ENCODE measurements at places on chromosomes 1 and 21.
A peak's percentile ranks its signal among the peaks of the same experiment; 100 is the strongest.

GRCh38 chr1:172398970-172399755, 21.3 kb upstream of the C1orf105 start:
- peak; percentile 36 for DNase-seq

GRCh38 chr1:76901158-76901767, 34.0 kb downstream of the ST6GALNAC5 start:
- no peak for DNase-seq

DNA sequence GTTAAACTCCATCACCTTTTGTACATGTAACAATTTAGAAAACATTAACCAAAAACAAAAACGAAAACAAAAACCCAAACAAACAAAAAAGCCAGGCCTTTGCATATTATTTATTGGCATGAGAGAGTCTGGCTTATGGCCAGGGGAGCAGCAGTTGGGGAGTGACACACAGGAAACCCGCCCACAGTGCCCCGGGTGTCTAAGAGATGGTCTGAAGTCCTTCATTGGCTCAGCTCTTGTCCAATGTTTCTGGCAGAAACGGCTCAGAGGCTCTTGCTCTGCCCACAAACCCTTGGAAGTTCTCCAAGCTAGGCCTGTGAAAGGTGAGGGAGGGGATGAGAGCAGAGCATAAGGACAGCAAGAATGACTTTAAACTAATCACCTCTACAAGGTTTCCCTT, 131.5 kb downstream of the CNIH3 start:
- no peak for DNase-seq

DNA sequence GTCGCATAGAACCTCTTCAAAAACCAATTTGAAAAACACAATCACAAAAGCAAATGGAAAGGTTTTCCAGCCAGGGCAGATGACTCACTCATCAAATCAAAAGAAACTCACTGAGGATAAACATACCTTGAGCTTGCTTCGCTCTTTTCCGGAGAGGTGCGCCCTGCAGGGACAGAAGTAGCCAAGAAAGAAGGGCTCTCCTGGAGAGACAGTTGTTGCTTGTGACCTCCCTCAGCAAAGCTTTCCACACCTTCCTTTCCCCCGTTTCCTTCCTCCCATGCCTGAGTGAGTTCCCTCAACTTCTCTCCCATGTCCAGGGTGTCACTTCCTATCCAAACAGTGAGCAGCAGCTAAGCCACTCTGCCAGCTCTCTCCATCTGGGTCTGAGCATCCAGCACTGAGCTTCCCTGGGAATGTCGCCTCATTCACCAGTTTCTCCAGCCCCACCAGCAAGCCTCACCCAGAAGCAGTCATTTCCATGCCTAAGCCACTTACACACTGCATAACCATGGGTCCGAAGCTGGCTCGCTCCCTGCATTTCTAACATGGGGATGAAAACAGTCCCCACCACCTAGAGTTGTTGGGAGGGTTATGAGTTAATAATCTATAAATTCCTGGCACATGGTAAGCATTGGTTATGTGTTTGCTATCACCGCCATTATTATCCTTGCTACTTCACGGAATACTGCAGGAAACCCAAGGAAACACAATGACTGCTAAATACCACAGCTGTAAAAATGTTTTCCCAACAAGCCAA, 75.0 kb downstream of the PTPN14 start:
- no peak for DNase-seq

GRCh38 chr1:155127105-155127966, at the start of gene EFNA1:
Gene EFNA1, plus strand, starts transcription at chr1:155127876. Its CDS starts 102 bp downstream, at chr1:155127978.
- DNase-seq, result peak; percentile 46

DNA sequence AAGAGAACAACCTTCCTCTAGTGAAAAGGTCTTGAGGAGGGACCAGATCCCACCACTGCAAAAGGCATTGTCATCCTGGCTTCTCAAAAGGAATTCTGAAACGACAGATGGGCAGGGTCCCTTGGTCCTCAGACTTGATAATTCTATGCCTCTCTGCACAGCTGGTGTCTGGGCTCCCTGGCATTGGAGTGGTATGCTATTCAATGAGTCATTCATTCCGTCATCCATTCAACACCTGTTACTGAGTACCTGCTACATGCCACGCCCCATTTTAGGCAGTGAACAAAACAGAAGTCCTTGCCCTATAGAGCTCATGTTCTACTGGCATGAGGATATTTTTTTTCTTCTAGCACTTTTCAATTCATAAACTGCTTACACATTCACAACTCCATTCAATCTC, 45.8 kb upstream of the HMGB4 start:
- no peak for DNase-seq

- DNase-seq, result no peak
Observed at GRCh38 chr1:57949168-57949567, 525.3 kb upstream of the DAB1 start.

DNA sequence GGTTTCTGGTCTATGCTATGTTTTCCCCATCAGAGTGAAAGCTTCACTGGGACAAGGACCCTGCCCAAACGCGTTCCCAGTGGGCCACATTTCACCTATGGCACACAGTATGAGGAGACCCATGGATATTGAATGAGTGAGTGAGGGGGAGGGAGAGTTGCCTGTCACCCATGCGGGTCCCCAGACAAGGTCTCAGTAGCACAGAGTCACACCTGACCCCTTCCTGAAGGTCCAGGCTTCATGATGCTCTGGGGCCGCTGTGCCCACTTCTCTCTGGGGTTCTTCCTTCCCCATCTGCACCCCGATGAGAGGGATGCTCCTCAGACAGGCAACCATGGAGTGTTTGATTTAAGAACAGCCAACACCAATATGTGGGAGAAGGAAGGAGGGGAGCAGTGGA, 72.3 kb upstream of the CSF3R start:
- no peak for DNase-seq

DNA sequence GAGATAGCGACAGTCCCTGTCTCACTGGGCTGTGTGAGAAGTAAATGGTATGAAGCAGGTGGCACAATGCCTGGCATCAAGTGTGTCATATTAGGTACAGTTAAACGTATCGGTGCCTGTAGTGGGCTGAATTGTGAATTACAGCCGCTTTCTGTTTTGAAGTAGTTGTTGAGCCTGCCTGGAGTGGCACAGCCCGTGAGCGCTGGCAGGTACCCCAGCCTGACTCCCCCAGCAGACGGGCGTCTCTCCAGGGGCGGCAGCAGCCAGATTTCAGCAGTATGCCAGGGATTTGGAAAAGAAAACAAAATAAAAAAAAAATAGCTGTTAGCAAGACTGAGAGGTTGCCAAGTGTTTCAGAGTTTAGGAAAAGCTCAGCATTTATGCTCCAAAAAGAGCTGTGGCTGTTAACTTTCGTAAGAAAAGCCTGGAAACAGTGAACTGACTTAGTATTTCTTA, 26.6 kb upstream of the GPR153 start:
- DNase-seq, result no peak

DNA sequence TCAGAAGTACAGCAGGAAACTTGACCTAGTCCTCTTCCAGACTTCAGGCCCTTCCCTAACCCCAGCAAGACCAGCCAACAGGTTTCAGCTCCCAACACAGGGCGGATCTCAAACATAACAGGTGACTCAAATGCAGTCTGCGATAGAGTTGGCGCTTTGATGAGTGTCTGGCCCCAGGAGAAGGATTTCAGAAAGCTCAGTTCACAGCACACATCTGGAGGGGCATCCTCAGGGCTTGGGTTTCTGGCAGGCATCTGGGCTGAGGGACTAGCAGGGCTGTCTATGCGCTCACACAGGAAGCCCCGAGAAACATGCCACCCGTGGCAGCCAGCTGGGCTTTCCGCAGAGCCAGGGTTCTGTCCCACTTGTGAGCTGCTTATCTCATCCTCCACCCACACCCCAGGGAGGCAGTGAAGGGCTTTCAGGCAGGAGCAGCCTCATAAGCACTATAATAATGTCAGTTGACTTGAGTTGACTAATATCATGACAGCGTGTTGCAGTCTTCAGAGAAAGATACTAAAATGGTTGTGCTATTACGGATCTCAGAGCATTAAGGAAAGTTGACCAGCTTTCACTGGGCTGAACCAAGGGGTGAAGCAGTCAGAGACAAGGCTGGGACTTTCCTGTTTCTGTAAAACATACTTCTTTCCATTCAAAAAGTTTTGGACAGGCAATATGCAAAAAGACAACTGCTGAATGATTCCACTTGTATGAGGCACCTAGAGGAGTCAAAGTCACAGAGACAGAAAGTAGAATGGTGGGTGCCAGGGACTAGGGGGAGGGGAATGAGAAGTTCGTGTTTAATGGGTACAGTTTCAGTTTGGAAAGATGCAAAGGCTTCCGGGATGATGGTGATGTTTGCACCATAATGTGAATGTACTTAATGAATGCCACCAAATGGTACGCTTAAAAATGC, 233.0 kb upstream of the IRF2BP2 start:
- DNase-seq, result no peak

DNA sequence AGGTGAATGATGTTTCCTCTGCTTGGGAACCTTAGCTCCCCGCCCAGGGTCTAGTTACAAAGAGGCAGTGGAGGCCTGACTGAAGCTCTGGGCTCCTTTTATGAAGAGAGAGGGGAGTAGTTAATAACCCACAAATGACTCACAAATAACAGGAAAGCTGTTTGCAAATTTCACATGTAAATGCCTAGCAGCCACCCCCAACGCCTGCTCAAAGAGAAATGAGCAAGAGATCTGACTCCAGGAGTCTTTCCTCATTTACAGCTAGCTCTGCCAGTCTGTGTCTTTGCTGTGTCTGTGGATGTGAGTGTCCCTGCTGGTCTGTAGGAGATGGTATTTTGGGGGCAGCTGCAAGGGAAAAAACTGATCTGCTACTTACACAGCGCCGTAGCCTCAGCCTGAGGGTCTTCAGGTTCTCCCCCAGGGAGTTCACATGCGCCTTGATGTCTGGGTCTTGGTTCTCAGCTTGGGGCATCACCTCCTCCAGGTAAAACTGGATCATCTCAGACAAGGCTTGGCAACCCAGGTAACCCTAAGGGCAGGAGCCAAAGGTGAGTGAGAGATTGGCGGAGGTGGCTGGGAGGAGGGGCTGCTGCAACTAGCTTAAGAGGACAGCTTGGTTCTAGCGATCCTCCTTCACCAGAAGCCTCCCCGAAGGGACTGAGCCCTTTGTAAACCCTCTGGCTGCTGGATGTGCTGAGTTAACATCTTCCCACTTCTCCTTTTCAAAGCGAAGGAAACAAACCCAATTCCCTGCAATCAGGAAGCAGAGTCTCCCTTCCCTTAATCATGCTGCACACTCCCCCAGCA, at the start of gene IL19:
Gene IL19 (plus strand): TSS at position 243 of the 807 bp plus-strand sequence. CDS start 65,890 bp downstream, outside the sequence.
- DNase-seq, result no peak

- DNase-seq, result no peak
Observed at GRCh38 chr1:115925467-115925866, 50.8 kb upstream of the SLC22A15 start.

- DNase-seq, result no peak
Observed at GRCh38 chr1:230509281-230509977, 83.3 kb upstream of the PGBD5 start.

- peak; percentile 42 for DNase-seq
Observed at GRCh38 chr1:66371233-66372005, 162.5 kb upstream of the SGIP1 start.

- no peak for DNase-seq
Observed at GRCh38 chr1:8740034-8740449, 77.4 kb downstream of the RERE start.

- DNase-seq, result no peak
Observed at GRCh38 chr21:19767546-19767945, 1230.7 kb upstream of the NCAM2 start.

GRCh38 chr1:8625491-8625890, 191.9 kb downstream of the RERE start:
- DNase-seq, result peak; percentile 29

DNA sequence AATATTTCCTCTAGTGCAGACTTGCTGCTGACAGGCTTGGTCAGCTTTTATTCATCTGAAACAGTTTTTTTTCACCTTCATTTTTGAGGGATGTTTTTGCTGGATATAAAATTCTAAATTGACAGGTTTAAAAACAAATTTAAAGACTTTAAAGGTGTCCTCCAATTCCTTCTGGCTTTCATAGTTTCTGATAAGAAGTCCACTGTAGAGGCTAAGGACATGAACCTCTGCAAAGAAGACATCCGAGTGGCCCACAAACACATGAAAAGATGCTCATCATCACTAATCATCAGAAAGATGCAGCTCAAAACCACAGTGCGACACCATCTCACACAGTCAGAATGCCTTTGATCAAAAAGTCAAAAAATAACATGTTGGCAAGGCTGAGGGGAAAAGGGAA, 42.0 kb upstream of the DYRK1A start:
- DNase-seq, result no peak

DNA sequence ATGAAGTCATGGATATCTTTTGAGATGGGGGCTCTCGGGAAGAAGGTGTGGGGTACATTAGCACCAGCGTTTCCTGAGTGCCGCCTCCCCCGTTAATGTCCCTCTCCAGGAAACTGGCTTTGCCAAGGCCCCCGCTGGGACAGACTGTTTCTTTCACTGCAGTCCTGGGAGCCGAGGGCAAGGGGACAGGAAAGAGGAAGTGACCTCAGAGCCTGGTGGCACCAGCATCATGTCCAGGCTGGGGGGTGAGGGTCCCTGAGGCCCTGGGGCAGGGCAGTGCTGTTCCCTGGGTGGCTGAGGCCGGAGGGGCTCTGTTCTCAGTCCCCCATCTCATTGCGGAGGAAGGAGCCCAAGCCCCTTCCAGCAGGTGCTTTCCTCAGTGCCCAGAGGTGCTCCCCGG, 5.8 kb downstream of the PFKL start:
- DNase-seq, result no peak

- no peak for DNase-seq
Observed at GRCh38 chr1:14970115-14970798, 183.3 kb upstream of the TMEM51 start.

DNA sequence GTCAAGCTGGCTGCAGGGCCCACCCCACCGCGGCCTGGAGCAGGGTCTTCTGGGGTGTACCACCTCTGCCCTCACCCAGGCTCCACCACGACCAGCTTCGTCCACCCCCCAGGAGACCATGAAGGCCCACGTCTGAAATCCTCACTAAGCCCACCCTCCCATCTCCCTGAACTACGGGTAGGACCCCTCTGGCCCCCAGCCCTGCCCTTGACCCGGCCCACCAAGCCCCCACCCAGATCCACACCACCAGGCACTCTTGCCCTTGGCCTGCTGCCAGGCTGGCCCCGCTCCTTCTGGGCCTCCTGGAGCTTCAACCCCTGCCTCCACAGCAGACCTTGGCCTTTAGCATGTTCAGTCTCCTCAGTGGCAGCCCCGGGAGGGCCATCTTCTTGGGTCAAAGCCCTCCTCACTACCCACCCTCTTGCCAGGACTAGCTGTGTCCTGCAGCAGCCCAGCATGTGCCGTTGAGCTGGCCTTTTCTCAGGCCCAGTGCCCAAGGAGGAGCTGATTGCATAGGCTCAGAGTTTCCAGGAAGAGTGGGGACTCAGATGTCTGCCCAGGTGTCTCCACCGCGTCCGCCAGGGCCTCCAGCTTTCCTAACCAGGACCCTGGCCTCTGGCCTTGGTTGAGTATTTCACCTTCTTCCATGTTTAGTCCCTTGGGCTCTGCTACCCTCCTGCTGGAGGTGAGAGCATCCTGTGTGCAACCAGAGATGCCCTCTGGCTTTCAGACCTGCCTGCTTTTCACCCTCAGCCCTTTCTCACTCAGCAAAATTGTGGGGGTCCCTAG, 17.7 kb upstream of the SAMD11 start:
- no peak for DNase-seq

DNA sequence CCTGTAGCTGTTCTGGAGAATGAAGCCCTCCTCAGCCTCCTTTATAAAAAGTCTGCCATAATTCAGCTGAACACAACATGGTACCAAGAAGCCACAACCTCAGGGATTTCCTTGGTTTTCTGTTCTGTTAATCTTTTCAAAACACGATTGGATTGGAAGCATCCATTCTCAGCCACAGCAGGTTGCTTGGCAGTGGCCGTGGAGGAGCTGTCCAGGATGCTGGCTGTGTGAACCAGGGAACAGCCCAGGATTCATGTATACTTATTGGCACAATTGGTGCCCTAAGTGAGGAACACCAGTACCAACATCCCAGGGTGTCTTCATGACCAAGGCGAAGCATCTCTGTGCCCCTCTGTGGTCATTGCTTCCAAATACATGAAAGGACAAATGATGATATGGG, 393.5 kb downstream of the CAMTA1 start:
- no peak for DNase-seq
